ENCODE measurements at places on chromosomes 11 and 22. TPM values are rescaled to one million over a fixed set of nuclear protein-coding genes. Genes with fewer than 3 reads are reported as not detected.
A peak's percentile ranks its signal among the peaks of the same experiment; 100 is the strongest.

Gene CHEK1
- 0.57 TPM for total RNA-seq

Gene TSSK2
- total RNA-seq, result 0.32 TPM

Gene KCNE3
- 1.2 TPM for total RNA-seq

Gene CHRM4
- not detected for total RNA-seq

Gene COX8A
- 634 TPM for total RNA-seq

Gene PIK3C2A
- total RNA-seq, result 16.6 TPM

DNA sequence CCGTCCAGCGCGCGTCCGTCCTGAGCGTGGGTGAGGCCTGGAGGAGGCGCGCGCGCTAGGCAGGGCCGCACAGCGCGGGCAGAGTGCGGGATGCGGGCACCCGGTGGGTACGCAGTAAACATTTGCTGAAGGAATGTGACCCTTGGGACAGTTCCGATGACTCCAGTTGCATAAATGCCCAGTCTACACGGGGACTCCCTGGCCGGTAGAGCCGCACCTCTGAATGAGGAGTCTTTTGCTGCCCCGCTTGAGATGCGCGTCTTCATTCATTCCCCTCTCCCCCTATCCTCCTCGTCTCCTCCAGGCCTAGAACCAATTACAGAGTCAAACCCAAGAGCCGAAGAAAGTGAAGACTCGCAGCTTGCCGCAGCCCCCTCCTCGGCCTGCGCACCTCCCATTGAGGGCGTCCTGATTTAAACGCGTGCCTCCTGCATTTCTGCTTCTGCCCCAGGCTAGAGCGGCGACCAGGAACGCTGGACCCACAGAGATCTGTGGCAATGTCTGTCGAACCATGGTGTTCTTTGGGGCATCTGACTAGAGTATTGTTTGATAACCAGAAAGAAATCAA lies 729 bp upstream of the CHKB start:
- DNase-seq, result no peak
- H3K27ac ChIP-seq, result peak overlapping the region; percentile 100
- H3K36me3 ChIP-seq, result peaks cover 15% of the 10 kb centered on the region
- H3K27me3 ChIP-seq, result no peaks in the 10 kb centered on the region
- H3K4me3 ChIP-seq, result peak overlapping the region; percentile 94

GRCh38 chr11:131672191-131672590 lies 301.8 kb downstream of the NTM start:
- H3K36me3 ChIP-seq, result no peaks in the 10 kb centered on the region
- H3K4me3 ChIP-seq, result no peak overlapping the region
- H3K27me3 ChIP-seq, result no peaks in the 10 kb centered on the region
- H3K27ac ChIP-seq, result no peak overlapping the region

DNA sequence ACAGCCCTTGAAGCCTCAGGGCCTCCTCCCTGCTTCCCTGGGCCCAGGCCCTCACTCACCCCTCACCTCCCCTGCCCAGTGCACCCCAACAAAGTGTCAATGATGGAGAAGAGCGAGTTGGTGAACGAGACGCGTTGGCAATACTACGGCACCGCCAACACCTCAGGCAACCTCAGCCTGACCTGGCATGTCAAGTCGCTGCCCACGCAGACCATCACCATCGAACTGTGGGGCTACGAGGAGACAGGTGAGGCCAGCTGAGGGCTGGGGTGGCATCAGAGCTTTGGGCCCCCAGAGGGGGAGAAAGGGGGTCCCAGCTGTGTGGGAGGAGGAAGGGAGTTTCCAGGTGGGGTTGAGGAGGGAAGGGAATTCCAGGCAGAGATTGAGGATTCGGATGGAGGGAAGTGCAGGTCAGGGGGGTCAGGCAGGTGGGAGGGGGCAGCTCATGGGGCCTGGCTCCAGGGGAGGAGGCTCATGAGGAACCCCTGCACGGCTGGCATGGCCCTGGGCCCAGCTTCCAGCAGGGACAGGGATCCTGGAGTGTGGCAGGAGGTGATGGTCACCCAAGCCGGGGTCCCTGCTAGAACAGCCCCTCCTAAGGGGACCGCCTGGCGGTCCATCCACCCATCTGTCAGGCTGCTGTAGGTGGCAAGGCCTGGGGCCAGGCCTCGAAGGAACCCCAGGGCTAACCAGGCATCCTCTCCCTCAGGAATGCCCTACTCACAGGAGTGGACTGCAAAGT lies 2.9 kb downstream of the SUSD2 start:
- H3K4me1 ChIP-seq, result no peaks in the 10 kb centered on the region
- H3K27me3 ChIP-seq, result no peaks in the 10 kb centered on the region
- DNase-seq, result peak; percentile 44
- H3K4me3 ChIP-seq, result no peak overlapping the region

GRCh38 chr11:100830978-100831732 lies 144.1 kb downstream of the ARHGAP42 start:
- H3K27ac ChIP-seq, result peak overlapping the region; percentile 67
- peaks cover 22% of the 10 kb centered on the region for H3K4me1 ChIP-seq
- H3K27me3 ChIP-seq, result no peaks in the 10 kb centered on the region
- peak overlapping the region; percentile 31 for H3K4me3 ChIP-seq

GRCh38 chr22:19110646-19111045 lies 11.6 kb downstream of the DGCR2 start:
- DNase-seq, result no peak
- H3K27me3 ChIP-seq, result no peaks in the 10 kb centered on the region
- H3K4me3 ChIP-seq, result no peak overlapping the region
- peak overlapping the region; percentile 76 for H3K27ac ChIP-seq
- peaks cover 84% of the 10 kb centered on the region for H3K4me1 ChIP-seq
- no peaks in the 10 kb centered on the region for H3K36me3 ChIP-seq

GRCh38 chr11:44707094-44707493 lies 19.7 kb upstream of the TSPAN18 start:
- H3K27ac ChIP-seq, result no peak overlapping the region
- no peaks in the 10 kb centered on the region for H3K27me3 ChIP-seq
- H3K4me3 ChIP-seq, result no peak overlapping the region
- no peak for DNase-seq
- H3K36me3 ChIP-seq, result no peaks in the 10 kb centered on the region

GRCh38 chr11:66495401-66495854 lies 15.0 kb upstream of the BBS1 start:
- H3K27me3 ChIP-seq, result no peaks in the 10 kb centered on the region
- no peak overlapping the region for H3K27ac ChIP-seq
- no peaks in the 10 kb centered on the region for H3K4me1 ChIP-seq
- H3K36me3 ChIP-seq, result peaks cover 97% of the 10 kb centered on the region

GRCh38 chr22:19629720-19630419 lies 84.4 kb upstream of the SEPTIN5 start:
- H3K4me3 ChIP-seq, result no peak overlapping the region
- no peak overlapping the region for H3K27ac ChIP-seq
- peaks cover 9% of the 10 kb centered on the region for H3K27me3 ChIP-seq
- no peaks in the 10 kb centered on the region for H3K4me1 ChIP-seq
- DNase-seq, result peak; percentile 73
- no peaks in the 10 kb centered on the region for H3K36me3 ChIP-seq

DNA sequence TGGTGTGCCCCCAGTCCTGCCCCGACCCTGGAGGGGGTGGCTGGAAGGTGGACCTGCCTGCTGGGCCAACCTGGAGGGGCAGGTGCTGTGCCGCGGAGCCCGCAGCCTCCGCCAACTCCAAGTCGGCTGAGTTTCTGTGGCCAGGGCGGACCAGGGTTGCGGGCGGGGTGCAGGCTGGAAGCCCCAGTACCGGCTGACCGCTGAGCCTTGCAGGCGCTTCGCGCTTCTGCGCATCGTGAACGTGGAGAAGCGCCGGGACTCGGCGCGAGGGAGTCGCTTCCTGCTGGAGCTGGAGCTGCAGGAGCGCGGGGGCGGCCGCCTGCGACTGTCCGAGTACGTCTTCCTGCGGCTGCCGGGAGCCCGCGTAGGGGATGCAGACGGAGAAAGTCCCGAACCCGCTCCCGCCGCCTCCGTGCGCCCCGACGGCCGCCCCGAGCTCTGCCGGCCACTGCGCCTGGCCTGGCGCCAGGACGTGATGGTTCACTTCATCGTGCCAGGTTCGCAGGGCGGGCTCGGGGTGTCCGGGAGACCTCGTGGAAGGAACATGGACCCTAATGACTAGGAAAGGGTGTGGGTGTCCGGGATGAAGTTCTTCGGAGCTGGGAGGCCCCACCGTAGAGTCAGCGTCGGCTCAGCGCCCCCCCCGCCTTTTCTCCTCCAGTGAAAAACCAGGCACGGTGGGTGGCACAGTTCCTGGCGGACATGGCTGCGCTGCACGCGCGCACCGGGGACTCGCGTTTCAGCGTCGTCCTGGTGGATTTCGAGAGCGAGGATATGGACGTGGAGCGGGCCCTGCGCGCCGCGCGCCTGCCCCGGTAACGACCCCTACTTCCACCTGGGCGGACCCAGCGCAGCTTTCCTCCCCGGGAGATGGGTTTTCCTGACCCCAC lies 10.2 kb downstream of the B4GALNT4 start:
- no peak overlapping the region for H3K4me3 ChIP-seq
- no peaks in the 10 kb centered on the region for H3K36me3 ChIP-seq
- no peaks in the 10 kb centered on the region for H3K4me1 ChIP-seq
- peaks cover 33% of the 10 kb centered on the region for H3K27me3 ChIP-seq
- DNase-seq, result peak; percentile 45

DNA sequence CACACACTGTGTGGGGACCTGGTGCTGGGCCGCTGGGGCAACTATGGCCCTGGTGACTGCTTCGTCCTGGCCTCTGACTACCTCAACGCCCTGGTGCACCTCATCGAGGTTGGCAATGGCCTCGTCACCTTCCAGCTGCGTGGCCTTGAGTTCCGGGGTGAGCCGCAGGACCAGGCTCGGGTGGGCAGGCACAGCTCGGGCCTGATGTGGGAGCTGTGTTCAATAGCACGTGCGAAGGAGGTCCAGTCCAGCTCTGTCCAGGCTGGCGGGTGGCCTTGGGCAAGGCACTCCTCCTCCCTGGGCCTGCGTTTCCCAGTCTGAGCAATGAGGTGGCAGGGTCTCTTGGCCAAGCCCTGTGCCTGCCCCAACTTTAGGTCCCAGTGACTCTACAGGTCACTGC lies 8.3 kb upstream of the SIPA1 start:
- no peak for DNase-seq
- H3K4me1 ChIP-seq, result no peaks in the 10 kb centered on the region
- no peak overlapping the region for H3K27ac ChIP-seq
- peaks cover 97% of the 10 kb centered on the region for H3K36me3 ChIP-seq
- H3K4me3 ChIP-seq, result no peak overlapping the region

GRCh38 chr11:27217948-27218420 lies 145.0 kb downstream of the CCDC34 start:
- H3K4me1 ChIP-seq, result peaks cover 46% of the 10 kb centered on the region
- peak overlapping the region; percentile 17 for H3K4me3 ChIP-seq
- no peaks in the 10 kb centered on the region for H3K27me3 ChIP-seq
- DNase-seq, result no peak
- H3K36me3 ChIP-seq, result no peaks in the 10 kb centered on the region

- no peaks in the 10 kb centered on the region for H3K36me3 ChIP-seq
- DNase-seq, result no peak
- H3K27ac ChIP-seq, result no peak overlapping the region
Measured at GRCh38 chr11:18111005-18111404, 5.1 kb upstream of the SAAL1 start.

DNA sequence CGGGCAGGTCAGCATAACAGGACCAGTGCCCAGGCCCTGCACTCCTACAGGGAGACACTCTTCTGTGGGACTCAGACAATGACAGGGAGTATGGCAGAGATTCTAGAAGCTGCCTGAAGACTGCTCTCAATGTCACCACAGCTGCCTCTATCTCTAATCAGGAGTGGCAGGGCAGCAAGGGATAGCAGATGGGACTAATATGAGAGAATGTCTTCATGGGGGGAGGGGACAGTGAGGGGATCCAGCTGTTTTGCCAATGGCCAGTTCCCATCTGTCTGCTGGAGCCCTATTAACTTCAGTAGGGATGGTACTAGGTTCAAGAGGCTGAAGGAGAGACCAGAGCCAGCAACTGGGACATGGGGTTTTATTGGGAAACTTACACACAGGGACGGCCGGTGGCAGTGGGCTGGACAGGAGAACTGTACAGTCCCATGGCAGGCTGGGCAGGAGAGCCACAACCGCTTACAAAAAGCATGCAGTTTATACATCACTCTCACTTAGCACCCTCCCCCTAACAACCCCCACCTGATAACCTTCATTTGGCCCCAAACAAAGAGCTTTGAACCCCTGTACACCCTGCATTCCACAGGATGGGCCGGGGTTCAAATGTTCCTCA lies 2.5 kb upstream of the CD82 start:
- peaks cover 14% of the 10 kb centered on the region for H3K4me1 ChIP-seq
- H3K4me3 ChIP-seq, result no peak overlapping the region
- H3K27ac ChIP-seq, result no peak overlapping the region
- H3K36me3 ChIP-seq, result no peaks in the 10 kb centered on the region
- H3K27me3 ChIP-seq, result no peaks in the 10 kb centered on the region

GRCh38 chr11:22466809-22467208 lies 128.6 kb downstream of the SLC17A6 start:
- no peak overlapping the region for H3K4me3 ChIP-seq
- peak overlapping the region; percentile 67 for H3K27ac ChIP-seq
- H3K4me1 ChIP-seq, result peaks cover 6% of the 10 kb centered on the region

GRCh38 chr11:48101958-48102357 lies 114.7 kb upstream of the OR4B1 start:
- H3K27ac ChIP-seq, result no peak overlapping the region
- H3K36me3 ChIP-seq, result no peaks in the 10 kb centered on the region
- H3K27me3 ChIP-seq, result no peaks in the 10 kb centered on the region
- no peak for DNase-seq
- H3K4me3 ChIP-seq, result no peak overlapping the region

DNA sequence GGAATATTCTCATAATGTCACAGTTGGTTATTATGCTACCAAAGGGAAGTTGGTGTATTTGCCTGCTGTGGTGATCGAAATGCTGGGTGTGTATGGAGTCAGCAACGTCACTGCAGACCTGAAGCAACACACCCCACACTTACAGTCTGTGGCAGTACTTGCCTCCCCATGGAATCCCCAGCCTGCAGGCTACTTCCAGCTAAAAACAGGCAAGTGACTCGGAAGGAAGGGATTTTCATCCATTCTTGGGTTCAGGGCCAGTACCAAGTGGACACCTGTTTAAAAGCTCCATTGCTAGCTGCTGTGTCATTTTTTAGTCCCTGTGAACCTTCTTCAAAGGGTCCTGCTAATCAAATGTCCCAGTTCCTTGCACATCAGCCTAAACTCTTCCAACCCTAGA lies 149.6 kb downstream of the C11orf91 start:
- H3K4me3 ChIP-seq, result no peak overlapping the region
- no peaks in the 10 kb centered on the region for H3K4me1 ChIP-seq
- no peaks in the 10 kb centered on the region for H3K36me3 ChIP-seq
- H3K27me3 ChIP-seq, result no peaks in the 10 kb centered on the region
- H3K27ac ChIP-seq, result no peak overlapping the region

DNA sequence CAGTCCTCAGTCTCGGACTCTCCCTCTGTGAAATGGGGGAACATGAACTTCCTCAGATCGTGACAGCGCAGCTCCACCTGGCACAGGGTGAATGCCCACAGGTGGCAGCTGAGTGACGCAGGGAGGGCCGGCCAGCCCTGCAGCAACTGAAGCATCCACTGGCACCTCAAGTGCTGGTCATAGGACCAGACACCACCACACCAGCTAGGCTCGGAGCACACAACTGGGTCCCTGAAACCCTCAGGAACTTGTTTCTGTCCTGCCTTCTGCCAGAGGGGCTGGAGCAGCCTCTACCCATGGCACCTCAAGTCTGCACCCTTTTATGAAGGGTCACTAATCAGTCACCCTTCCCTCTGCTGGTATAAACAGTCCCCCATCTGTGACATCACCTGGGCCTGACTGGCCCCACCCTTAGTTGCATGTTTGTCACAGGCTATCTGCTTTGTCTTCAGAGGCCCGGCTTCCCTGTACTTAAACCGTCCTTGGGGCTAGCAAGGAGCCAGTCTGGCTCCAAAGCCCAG lies 7.4 kb upstream of the CDC42BPG start:
- no peaks in the 10 kb centered on the region for H3K27me3 ChIP-seq
- peaks cover 2% of the 10 kb centered on the region for H3K36me3 ChIP-seq
- no peak for DNase-seq
- H3K4me1 ChIP-seq, result peaks cover 88% of the 10 kb centered on the region

- no peaks in the 10 kb centered on the region for H3K36me3 ChIP-seq
- DNase-seq, result no peak
- H3K27me3 ChIP-seq, result peaks cover 10% of the 10 kb centered on the region
- no peak overlapping the region for H3K4me3 ChIP-seq
- no peak overlapping the region for H3K27ac ChIP-seq
Measured at GRCh38 chr22:37101311-37102066, 8.0 kb downstream of the TMPRSS6 start.

Measured in psoas muscle (tissue), 8 donors.